Breast epithelium (tissue), 4 donors: ENCODE measurements at places on chromosomes 1 and 21. TPM values are rescaled to one million over a fixed set of nuclear protein-coding genes. Genes with fewer than 3 reads are reported as not detected.

PTGER3 gene
- total RNA-seq: 193 TPM

DNA sequence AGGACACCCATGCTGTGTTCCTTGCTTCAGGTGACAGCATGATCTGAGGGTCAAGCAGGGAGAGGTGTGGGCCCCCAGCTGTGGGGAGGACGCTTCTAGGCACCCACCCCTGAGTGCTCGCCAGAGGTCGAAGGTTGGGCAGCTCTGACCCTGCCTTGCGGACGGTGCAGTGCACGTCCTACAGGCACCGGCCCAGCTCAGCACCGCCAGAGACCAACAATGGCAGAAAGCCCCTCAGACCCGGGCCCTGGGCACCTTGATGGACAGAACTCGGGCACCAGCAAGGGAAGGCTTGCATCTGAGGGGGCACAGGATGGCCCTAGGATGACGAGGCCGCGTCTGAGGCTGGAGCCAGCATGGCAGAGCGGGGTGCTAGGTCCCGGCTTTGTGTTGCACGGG lies 24.7 kb downstream of the NADK start:
- H3K4me3 ChIP-seq: no peak overlapping the region
- DNase-seq: no peak
- H3K27ac ChIP-seq: no peak overlapping the region
- H3K36me3 ChIP-seq: no peaks in the 10 kb centered on the region
- no peaks in the 10 kb centered on the region for H3K27me3 ChIP-seq
- H3K4me1 ChIP-seq: no peaks in the 10 kb centered on the region

- H3K36me3 ChIP-seq: no peaks in the 10 kb centered on the region
- no peaks in the 10 kb centered on the region for H3K27me3 ChIP-seq
- DNase-seq: no peak
- H3K27ac ChIP-seq: no peak overlapping the region
- no peak overlapping the region for H3K4me3 ChIP-seq
- peaks cover 3% of the 10 kb centered on the region for H3K4me1 ChIP-seq
Observed at GRCh38 chr1:6511561-6512244, 20.2 kb upstream of the PLEKHG5 start.

BGLAP gene
- 0.98 TPM for total RNA-seq

- no peaks in the 10 kb centered on the region for H3K27me3 ChIP-seq
- H3K4me3 ChIP-seq: no peak overlapping the region
- no peaks in the 10 kb centered on the region for H3K4me1 ChIP-seq
- H3K27ac ChIP-seq: no peak overlapping the region
- H3K36me3 ChIP-seq: no peaks in the 10 kb centered on the region
Observed at GRCh38 chr1:194809665-194810064, 1623.3 kb upstream of the B3GALT2 start.

- peak overlapping the region; percentile 30 for H3K4me3 ChIP-seq
- H3K4me1 ChIP-seq: no peaks in the 10 kb centered on the region
- no peak for DNase-seq
- H3K27me3 ChIP-seq: no peaks in the 10 kb centered on the region
- peak overlapping the region; percentile 30 for H3K27ac ChIP-seq
Observed at GRCh38 chr1:87151500-87152421, 176.9 kb upstream of the LMO4 start.

DNA sequence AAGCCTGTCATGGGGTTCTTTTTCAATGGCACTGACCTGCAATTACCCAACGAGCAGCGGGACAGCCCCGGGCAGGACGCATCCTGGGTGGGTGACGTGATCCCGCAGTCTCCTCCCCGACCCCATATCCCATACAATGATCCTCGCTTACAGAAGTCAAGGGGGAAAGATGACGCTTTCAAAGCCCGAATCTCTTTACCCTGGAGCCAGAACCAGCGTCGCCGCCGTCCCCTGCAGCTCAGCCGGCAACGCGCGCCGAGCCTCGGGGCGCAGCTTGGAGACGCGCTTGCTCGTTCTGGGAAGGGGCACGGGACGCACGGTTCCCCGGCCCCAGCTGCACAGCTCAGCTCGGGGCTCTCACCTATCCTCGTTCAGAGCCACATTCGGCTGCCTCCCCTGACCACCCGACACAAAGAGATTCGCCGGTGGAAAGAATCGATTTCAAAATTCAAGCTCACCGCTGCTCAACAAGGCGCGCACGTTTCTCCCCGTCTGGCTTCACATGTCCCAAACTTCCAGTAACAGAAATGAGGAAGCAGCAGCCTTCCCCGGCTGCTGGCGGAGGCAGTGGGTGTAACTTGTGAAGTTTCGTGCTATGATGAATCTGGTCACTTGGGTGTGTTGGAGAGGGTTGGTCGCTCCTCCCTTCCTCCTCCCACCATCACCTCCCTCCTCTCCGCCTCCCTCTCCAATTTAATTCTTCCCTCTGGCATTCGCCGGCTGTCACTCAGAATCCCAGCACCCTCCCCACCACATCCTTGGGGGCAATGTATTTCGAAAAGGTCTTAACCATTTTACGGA lies at the start of gene TIAM1:
TIAM1 (minus strand) TSS at position 582 of the 801 bp plus-strand sequence. CDS start 77,289 bp downstream, outside the sequence.
- no peaks in the 10 kb centered on the region for H3K4me1 ChIP-seq
- peak within 1 kb of the TSS; percentile 55 for H3K27ac ChIP-seq
- no peaks in the 10 kb centered on the region for H3K36me3 ChIP-seq
- DNase-seq: no peak
- H3K27me3 ChIP-seq: no peaks in the 10 kb centered on the region

DNA sequence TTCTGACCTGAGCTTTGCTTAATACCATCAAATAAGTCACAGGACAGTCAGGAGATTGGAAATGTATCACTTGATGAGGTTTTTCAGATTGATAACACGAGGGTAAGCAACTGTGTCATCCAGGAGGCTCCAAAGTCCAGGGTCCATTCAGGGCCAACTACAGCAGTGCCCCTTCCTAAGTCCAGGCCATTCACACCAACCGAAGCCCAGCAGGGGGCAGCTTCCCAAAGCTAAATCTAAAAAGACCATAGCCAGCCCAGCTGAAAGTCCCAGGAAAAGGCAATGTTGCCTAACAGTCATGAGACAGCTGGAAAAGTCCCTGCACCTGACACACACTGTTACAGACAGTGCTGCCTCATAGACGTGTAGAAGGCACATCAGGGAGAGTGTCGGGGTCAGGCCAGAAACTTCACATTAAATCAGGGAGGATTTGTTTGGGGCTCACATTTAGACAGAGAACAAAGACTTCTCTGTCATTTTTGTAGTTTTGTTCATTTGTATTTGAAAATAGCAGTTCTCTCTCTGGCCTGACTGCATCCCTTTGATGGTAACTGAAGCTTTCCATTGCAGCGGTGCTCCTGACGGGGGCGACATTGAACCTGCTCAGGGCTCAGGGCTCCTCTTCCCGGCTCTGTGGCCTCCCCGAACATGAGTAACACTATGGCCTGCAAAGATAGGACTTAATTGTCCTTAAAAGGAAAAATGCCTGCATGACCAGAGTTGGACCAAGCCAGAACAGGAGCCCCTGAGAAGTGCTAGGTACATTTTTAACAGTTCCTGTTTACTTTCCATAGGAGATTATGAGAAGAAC lies 200.4 kb downstream of the NRIP1 start:
- H3K27ac ChIP-seq: peak overlapping the region; percentile 40
- H3K27me3 ChIP-seq: no peaks in the 10 kb centered on the region
- H3K36me3 ChIP-seq: no peaks in the 10 kb centered on the region
- H3K4me3 ChIP-seq: no peak overlapping the region

DNA sequence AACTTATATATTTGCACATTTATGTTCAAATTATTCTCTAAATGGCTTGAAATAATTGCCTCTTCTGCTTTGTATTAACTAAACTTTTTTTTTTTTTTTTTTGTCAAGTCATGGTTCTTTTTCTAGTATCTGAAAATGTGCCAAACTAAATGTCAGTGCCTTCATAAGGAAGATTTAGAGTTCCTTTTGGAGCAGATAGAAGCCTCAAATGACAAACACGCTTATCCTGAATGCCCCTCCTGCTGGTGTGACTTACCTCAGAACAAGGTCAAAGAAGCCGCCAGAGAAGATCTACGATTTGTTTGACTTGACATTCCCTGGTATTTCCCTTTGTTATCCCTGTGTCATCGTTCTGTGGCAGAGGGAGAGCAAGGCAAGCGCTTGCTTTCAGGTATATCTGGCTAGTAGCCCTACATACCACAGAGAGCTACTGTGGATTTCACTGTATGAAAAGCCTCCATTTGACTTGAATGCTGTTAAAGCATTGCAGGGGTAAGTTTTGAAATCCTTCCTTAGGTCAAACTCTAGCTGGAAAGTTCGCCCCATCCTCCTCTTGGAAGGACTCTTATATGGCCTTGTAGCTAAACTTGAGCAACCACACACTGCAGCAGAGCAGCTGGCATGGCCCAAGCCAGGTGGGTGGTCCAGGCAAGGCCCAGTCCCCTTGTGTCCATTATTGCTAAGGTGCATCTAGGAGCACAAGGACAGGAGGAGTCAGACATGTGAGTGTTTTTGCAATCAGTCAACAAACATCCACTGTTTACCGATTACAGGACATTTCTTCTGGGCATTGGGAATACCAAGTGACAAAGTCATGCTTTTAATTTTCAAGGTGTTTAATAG lies 285.4 kb upstream of the USP25 start:
- no peak overlapping the region for H3K27ac ChIP-seq
- H3K4me1 ChIP-seq: no peaks in the 10 kb centered on the region
- no peak overlapping the region for H3K4me3 ChIP-seq
- DNase-seq: no peak
- H3K36me3 ChIP-seq: no peaks in the 10 kb centered on the region

DNA sequence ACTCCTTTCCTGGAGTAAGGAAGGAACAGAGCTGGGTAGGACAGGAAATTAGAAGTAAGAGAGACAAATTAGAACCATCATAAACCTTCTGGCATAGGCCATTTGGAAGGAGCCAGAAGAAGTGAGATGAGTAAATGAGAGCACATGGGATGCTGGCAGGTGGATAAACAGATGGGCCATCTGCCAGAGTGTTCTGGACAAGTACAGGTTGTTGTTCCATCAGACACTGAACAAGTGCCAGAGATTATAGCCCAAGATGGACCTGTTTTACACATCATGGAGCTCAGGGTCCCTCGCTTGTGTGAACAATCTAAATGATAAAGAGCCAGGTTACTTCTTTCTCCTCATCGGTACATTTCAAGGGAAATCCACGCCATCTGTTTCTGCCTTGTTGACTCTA lies 200.3 kb downstream of the HHIPL2 start:
- no peaks in the 10 kb centered on the region for H3K27me3 ChIP-seq
- H3K4me3 ChIP-seq: no peak overlapping the region
- H3K27ac ChIP-seq: no peak overlapping the region
- H3K36me3 ChIP-seq: no peaks in the 10 kb centered on the region
- no peak for DNase-seq
- H3K4me1 ChIP-seq: no peaks in the 10 kb centered on the region

UBASH3A gene
- 1.5 TPM for total RNA-seq

DNA sequence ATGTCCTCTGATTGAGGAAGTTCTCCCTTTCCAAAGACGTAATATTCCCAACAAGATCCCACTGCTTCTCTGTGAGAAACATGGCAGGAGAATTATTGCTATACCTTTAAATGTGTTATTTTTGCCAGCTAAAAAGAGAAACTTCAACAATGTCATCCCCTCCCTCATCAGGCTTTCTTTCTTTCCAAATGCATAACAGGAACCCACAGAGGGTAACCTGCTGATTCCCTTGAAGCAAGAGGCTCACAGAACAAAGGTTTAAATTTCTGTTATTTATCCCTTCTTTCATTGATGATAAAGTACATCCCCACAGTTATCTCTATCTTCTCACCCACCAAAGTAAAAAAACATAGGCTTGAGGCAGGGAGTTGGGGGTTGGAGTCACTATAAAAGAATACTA lies 102.1 kb downstream of the SLC30A10 start:
- H3K4me1 ChIP-seq: no peaks in the 10 kb centered on the region
- no peaks in the 10 kb centered on the region for H3K36me3 ChIP-seq
- H3K27me3 ChIP-seq: no peaks in the 10 kb centered on the region
- H3K27ac ChIP-seq: no peak overlapping the region

DNA sequence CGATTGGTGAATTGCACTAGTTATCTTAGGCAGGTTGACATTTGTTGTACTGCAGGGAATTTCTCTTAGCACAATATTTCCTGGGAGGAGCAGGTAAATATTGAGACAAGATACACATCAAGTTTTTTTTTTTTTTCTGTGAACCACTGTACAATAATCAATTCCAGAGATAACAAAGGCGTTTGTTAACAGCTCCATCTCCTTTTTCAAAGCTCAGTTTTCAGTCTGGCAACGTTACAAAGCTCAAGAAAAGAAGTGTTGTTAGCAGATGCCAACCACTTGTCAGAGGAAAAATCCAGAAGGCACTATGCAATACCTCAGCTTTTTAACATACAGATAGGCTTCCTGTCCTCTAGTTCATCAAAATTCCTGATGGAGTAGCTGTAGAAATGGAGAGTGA lies 40.9 kb upstream of the DAB1 start:
- no peak for DNase-seq
- no peaks in the 10 kb centered on the region for H3K27me3 ChIP-seq
- H3K27ac ChIP-seq: no peak overlapping the region
- H3K4me3 ChIP-seq: no peak overlapping the region
- H3K36me3 ChIP-seq: no peaks in the 10 kb centered on the region
- no peaks in the 10 kb centered on the region for H3K4me1 ChIP-seq

TNFRSF1B gene
- total RNA-seq: 25.0 TPM

DNA sequence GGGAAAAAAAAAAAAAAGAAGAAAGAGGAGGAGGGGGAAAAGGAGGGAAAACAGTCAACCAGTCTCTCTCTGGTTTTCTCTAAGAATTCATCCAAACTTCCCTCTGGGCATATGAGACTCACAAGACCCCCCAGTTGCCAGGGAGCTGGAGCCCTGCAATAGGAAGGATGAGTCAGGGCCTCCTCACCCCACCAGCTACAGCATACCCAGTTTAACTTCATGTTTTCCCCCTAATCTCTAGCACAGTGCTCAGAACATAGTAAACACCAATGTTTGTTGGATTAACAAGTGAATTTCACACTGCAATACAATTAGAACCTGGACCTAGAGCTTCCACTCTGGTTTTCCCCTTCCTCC lies 7.8 kb downstream of the F11R start:
- H3K4me3 ChIP-seq: peak overlapping the region; percentile 30
- H3K27ac ChIP-seq: peak overlapping the region; percentile 88
- H3K36me3 ChIP-seq: no peaks in the 10 kb centered on the region
- no peaks in the 10 kb centered on the region for H3K4me1 ChIP-seq

GRCh38 chr1:216919060-216919970 lies 196.1 kb upstream of the ESRRG start:
- no peaks in the 10 kb centered on the region for H3K27me3 ChIP-seq
- H3K36me3 ChIP-seq: no peaks in the 10 kb centered on the region
- no peaks in the 10 kb centered on the region for H3K4me1 ChIP-seq
- no peak overlapping the region for H3K4me3 ChIP-seq
- DNase-seq: no peak
- no peak overlapping the region for H3K27ac ChIP-seq

DNA sequence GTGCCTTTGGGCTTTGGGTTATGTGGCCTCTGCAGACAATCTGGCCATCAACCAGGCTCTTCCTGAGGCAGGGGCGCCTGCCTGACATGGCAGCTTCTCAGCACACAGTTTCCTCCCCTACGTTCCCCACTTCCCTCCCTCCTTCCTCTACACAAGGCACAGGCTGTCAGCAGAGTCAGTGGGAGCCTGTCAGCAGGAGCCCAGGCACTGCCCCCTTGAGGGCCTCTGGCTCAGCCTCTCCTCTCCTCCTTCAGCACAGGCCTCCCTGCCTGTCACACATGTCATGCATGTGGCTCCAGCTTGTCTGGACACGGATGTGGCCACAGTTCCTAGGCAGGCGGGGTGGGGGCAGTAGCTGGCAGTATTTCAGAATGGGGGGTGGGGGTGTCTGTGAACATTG lies 52.2 kb upstream of the ARTN start:
- no peaks in the 10 kb centered on the region for H3K4me1 ChIP-seq
- no peak overlapping the region for H3K4me3 ChIP-seq
- H3K27ac ChIP-seq: no peak overlapping the region

- DNase-seq: no peak
- no peak overlapping the region for H3K27ac ChIP-seq
- H3K4me1 ChIP-seq: no peaks in the 10 kb centered on the region
Observed at GRCh38 chr1:38609166-38610025, 250.2 kb downstream of the RRAGC start.

SPATA21 gene
- not detected for total RNA-seq
